ENCODE measurements at places on chromosomes 13 and 19.

DNA sequence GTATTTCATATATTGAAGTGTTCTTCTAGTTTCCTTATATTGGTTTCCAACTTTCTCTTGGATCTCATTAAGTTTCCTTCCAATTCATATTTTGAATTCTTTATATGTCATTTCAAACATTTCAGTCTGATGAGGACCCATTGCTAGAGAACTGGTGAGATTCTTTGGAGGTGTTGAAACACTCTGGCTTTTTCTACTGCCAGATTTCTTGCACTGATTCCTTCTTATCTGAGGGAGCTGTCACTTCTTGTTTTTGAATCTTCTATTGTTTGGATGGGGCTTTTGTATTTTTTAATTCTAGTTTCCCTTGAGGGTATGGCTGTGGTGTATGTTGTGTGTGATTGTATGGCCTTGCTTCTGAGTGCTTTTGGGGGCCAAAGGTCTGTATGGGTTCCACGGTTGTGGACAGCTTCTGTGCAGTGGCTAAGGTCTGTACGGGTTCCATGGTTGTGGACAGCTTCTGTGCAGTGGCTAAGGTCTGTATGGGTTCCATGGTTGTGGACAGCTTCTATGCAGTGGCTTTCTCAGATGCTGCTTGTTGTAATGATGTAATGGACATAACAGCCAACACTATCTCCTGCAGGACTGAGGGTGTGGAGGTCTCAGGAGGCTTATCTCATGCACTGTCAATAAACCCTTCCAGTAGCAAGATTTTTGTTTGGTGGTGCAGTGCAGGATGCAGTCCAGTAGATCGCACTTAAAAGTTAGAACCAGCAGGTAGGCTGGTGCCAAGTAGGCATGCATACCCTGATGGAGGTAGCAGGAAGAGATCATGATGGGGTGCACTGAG, 36.8 kb downstream of the ACSBG2 start:
- no peak for DNase-seq

GRCh38 chr19:33376423-33376822, 2.9 kb downstream of the CEBPG start:
- DNase-seq: no peak

DNA sequence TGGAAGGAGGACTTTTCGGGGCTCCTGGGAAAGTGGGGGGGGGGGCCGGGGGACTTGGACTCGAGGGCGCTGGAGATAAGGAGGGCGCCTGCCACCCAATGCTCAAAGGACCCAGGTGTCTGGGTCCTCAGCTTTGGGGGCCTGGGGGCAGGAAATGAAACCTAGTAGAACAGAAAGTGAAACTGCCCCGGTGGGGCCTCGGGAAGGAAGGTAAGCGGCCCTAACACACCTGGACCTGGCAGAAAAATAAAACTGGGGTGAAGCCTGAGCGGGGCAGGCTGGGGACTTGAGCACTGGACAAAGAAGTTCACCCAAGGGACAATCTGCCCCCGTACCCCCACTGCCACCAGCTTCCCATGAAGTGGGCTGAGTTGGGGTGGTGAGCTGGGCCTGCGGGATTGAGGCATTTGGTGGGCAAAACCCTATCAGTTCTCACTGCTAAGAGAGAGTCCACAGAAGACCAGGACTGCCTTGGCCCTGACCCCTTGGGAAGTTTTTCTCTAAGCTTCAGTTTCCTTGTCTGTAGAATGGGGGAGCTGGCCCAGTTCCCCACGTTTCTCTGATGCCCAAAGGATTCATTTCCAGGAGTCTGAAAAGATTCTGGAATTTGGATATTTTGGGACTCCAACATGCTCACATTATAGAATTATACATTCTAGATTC, 2.3 kb downstream of the PRKD2 start:
- peak; percentile 59 for DNase-seq

GRCh38 chr13:75365724-75366173, 116.2 kb downstream of the TBC1D4 start:
- DNase-seq: no peak
